ENCODE measurements at places on chromosomes 2 and 18.

- DNase-seq: no peak
Observed at GRCh38 chr2:31381601-31382000, 32.9 kb downstream of the XDH start.

GRCh38 chr2:30781451-30781850 lies 25.8 kb downstream of the CAPN13 start:
- no peak for DNase-seq

DNA sequence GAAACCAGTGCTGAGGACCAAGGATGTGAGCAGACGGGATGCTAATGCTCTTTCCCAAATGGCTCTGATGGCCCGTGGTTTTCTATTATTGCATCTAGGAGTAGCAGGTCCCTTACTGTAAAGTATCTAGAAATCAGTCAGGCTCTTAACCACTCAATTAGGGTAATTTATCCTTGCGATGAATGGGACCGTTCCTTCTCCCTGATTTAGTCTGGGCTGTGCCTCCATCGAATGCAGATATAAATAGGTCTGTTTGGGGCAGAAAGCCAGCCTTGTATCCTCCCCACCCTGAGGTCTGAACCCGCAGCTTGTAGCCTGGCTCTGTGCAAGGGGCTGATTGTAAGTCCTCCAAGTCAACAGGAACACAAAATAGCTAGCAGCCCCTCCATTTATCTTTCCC lies 9.5 kb upstream of the SMARCAL1 start:
- DNase-seq: no peak

- DNase-seq: no peak
Observed at GRCh38 chr2:84299211-84299775, 159.8 kb downstream of the SUCLG1 start.

GRCh38 chr2:238940806-238941205 lies 92.9 kb downstream of the TWIST2 start:
- DNase-seq: no peak

DNA sequence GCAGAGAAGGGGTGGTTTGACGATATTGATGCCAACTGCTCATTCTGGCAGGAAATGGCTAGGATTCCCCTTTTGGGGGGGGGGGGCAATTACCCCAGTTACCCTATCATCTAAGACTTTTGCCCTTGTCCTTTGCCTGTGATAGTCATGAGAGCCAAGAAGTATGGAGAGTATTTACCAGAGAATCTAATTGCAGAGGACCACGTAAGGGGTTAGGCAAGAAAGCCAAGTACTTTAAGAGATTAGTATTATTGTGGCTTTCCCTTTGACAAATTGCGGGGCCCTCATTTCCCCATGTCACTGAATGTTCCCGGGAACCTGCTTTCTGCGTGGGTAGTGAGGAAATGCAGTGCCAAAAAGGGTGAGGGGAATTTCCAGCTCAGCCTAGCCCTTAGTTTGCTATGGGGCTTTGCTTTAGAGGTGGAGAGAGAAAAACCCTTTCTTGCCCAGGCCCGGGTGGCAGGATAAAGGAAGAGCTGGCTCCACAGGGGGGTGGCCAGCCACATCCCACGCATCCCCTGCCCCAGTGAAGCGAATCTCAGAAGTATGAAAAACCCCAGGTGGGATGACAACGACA lies 1.5 kb downstream of the AQP4 start:
- DNase-seq: no peak

DNA sequence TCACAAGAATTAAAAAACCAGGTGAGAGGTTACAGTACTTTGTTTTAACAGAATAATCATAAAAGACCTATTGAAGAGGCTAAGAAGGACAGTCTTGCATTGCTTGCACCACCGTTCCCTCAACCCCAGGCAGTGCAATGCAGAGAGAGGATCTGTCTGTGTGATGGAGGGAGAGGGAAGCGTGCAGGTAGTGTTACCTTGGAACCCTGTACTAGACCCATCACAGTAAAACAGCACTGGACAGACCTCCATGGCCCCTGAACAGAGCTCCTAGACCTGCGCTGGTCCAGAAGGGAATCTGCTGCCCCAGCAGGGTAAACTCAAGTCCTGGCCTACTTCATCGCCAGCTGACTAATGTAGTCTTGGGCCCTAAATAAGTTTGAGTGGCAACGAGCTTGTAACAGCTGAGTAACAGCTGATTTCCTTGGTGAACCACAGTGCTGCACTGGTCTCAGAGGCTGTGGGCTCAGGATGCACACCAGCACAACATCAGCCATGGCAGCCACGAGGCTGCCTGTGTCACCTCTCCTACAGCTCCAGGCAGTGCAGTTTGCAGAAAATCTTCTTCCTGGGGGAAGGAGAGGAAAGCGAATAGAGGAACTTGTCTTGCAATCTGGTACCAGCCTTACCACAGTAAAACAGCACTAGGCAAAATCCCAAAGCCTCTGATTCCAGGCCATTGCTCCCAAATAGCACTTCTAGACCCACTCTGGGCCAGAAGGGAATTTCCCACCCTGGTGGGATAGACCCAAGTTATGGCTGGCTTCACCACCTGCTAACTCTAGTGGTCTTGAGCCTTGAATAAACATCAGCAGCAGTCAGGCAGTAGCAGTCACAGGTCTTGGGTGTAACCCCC lies 417.2 kb downstream of the CDH7 start:
- DNase-seq: no peak

DNA sequence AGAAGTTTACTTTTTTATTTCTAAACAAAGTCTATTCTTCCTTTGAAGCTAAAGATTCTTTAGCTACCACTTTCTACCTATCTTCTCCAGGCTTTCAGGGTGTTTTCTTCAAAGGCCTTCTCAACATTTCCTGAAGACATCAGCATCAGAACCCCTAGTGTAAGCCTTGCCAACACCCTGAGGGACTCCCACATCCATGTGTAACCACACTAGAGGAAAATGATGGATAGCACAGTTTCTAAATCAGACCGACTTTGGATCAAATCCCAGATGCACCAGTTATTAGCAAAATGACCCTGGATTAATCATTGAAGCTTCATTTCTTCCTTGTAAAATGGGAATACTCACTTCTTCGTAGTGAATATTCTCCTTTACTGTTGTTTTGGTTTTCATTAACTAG lies 4.7 kb upstream of the TTN start:
- DNase-seq: no peak

- no peak for DNase-seq
Observed at GRCh38 chr2:120109186-120110061, 96.5 kb downstream of the EPB41L5 start.

- DNase-seq: no peak
Observed at GRCh38 chr2:188046437-188046836, 245.2 kb upstream of the GULP1 start.

DNA sequence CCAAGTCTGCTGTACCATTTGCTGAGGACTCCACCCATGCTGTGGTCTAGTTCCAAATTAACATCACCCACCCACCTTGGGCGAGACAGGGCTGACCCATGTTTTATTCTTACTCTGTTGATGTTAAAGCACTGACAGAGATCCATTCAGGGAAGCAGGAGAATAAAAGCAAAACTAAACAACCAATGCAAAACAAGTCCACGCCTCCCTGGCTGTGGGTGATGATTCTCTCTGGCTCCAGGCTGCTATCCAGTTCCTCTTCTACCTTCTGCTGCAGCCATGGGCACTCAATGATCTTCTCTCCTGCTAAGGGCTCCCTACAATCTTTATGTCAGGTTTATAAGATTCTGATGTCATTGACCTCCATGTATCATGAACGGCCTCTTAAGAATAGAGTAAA lies 786.6 kb upstream of the ID2 start:
- DNase-seq: no peak

DNA sequence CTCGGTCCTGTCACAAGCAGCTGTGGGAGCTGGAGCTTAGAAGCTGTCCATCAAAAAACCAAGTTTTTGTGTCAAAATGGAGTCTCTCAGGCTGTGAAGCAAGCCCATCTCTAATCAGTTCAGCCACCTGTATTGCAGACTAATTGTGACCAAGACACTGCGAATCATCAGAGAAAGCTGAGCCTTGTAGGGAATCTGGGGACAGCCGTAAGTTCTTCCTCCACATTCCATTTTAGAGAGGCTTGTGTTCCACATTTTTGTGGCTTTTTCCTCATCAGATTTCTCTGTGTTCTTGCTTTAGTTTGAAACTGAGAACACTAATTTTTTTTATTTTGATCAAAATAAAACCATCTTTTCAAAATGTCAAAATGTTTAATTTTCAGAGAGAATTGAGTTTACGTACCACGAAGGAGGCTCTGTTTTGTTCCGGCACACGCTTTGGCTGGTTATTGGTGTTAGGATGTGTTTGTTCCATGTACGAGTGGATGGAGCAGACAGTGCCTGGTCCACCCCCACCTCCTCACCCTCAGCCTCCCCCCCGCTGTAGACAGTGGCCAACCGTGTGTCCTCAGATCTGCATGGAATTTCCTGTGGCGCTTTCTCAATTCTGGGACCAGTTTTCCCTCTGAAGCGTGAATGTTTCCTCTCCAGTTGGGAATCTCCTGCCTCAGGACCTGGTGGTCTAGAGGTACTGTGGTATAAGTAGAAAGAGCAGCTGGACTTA lies 140.8 kb downstream of the AGAP1 start:
- DNase-seq: no peak

DNA sequence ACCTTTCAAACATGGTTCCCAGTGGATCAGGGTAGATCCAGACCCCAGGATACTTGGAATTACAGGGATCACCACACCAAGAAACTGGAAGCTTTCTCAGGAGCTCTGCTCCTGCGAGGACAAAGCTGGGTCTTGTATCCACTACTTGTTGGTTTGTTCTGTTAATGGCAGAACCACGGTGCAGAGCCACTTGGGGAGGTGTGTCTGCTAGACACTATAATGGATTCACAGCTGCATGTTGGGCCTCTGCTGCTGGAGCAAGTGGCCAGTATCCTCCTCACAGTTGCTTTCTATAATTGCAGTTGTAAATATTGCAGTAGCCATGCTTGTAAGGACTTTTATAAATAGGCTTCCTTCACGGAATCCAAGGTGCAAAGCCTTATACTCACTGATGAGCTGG lies 12.9 kb downstream of the FOSL2 start:
- no peak for DNase-seq

DNA sequence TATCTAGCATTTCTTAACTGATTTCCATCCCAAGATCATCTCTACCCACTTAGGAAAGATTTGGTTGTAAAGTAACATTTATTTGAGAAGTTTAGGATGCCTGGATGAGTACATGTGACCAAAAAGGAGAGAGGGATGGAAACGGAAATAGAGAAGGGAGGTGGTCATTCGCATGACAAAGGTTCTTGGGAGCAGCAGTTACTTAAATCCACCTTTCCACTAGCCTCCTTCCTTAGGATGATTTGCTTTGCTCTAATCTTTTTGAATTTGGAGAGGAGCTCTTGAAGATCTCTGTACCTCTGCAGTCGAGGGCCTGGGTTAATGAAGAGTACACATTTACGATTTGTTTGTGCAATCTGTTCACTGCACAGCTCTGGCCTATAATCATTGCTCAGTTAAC lies 623.5 kb downstream of the EPHA4 start:
- DNase-seq: no peak

GRCh38 chr2:70927138-70927537 lies 8.6 kb upstream of the ATP6V1B1 start:
- DNase-seq: no peak

DNA sequence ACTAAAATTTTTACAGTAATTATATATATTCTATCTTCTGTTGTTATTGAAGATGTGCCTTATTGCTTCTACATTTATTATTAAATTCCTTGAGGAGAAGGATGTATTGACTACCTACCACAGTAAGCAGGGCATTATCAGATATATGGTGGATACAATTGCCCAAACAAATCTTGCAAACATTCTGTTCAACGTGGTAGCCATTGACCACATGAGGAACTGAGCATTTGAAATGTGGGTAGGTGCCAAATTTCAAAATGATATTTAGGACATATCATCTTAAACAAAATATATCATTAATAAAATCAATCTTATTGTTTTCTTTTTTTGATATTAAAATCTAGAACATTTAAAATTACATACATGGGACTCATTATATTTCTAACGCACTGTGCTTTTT lies 11.1 kb downstream of the SCN3A start:
- no peak for DNase-seq

DNA sequence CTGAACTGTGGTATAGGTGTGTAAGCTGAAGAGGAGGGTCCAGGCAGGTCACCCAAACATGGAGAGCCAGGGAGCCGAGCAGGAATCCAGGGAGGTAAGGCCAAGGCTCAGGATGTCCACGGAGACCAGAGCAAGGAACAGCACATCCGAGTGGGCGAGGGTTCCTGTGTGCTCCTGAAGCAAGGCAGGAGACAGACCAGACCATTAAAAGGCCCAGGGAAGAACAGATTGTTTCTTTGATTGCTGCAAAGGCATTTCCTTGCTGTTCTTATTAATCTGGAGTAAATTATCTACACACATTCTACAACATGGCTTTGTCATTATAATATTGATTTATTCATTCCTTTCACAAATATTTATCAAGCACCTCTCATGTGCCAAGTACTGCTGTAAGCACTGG lies 50.1 kb upstream of the SPTBN1 start:
- DNase-seq: no peak

GRCh38 chr2:233112776-233113452 lies 52.8 kb downstream of the INPP5D start:
- DNase-seq: no peak

GRCh38 chr2:120702801-120703200 lies 32.9 kb upstream of the GLI2 start:
- DNase-seq: no peak

DNA sequence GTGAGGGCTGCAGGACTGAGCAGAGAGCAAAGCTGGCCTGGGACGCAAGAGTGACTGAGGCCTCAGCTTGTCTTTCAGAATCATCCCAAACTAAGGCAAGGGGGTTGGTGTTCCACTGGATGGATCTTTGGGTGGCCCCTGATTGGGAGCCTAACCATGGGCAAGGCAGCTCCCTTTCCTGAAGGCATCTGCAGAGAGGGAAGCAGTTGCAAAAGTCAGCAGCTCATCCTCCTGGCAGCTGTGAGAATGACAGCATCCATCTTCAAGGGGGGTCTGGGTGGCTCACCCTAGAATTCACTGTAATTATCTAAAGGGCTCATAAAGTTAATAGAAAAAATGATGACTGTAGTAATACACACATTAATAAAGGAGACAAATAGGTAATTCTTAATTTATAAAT lies 46.5 kb upstream of the RAB31 start:
- DNase-seq: no peak

DNA sequence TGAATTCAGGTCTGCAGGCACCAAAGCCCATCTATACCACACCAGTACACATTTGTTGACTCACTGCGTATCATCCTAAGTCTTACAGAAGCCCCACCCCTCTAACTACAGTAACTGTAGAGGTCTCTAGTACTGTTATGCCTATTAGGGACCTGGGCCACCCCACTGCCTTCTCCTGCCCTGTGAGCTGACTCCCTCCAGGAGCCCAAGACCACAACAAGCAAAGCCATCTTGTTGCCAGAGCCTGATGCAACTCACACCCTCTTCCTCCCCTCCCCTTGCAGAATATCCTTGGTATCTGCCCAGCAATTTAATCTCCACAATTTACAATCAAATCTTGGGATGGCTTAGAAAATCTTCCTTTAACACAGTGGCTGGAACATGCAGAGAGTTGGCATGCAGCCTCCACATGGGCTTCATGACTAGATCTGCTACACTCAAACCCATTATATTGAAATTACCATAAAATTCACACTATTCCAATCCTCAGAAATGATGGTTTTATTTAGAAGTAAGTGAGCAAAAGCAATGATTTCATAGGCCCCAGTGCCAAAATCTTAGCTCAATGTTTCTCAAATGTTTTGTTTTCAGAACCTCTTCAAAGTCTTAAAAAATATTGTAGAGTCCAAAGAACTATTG lies 17.7 kb upstream of the CYP1B1 start:
- no peak for DNase-seq

- no peak for DNase-seq
Observed at GRCh38 chr2:118841828-118842461, 5.5 kb downstream of the EN1 start.

- DNase-seq: no peak
Observed at GRCh38 chr2:85684806-85685205, 9.4 kb upstream of the GNLY start.

- DNase-seq: no peak
Observed at GRCh38 chr18:33812186-33812585, 234.2 kb downstream of the ASXL3 start.

Measured in stimulated activated CD8-positive, alpha-beta memory T cell treated with anti-CD3 and anti-CD28 coated beads, Interleukin-15, amount 100 ng/mL, for 48 hours (primary cell).